ENCODE measurements at places on chromosomes 2 and 18.

DNA sequence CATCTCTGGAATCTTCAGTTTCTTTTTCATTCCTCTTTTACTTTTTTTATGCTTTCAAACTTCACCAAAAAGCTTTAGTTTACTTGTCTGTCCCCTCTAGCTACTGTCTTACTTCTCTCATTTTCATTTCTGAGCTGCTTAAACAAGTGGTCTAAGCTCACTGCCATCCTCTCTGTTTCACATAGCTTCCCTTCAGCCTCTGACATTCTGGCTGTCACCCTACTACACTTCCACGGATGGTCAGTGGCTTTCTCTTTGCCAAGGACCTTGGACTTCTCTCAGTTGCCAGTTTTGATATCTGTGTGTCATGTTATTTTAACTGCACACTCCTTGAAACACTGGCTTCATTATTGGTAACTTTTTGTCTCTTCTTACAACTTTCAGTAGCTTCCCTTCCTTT, 176.1 kb downstream of the IKZF2 start:
- no peak for DNase-seq

GRCh38 chr18:75067996-75068645, 140.8 kb downstream of the PTGR3 start:
- no peak for DNase-seq

- DNase-seq: no peak
Observed at GRCh38 chr2:173673640-173674039, 291.5 kb downstream of the SP3 start.

GRCh38 chr2:177639262-177639914, 246.8 kb downstream of the AGPS start:
- DNase-seq: no peak

- no peak for DNase-seq
Observed at GRCh38 chr2:8146132-8147005, 535.5 kb upstream of the ID2 start.

DNA sequence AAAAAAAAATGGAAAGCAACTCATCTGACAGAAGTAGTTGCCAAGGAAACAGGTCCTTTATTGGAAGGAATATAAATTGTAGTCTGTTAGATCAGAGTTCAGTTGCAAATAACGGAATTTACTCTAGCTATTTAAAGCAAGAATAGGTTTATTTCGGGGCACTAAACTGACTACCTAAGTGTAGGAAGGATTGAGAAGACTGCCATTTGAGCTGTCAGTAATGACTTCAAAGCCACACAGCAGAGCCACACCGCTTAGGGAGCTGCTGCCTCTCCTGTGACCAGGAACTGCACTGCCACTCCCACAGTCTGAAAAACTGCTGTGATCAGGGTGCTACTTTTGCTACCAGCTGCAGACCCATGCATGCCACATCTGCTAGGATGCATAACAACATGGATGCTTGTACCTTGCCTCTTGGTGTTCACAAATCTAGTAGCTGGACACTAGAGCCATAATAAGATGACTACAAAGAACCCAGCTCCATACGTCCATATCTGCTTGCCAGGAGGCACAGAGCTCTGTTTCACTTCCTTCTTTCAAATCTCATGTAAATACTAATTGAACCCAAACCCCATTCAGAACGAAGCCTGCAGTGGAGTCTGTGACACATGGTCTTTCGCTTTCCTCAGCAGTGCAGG, 2.2 kb downstream of the DSG2 start:
- no peak for DNase-seq

DNA sequence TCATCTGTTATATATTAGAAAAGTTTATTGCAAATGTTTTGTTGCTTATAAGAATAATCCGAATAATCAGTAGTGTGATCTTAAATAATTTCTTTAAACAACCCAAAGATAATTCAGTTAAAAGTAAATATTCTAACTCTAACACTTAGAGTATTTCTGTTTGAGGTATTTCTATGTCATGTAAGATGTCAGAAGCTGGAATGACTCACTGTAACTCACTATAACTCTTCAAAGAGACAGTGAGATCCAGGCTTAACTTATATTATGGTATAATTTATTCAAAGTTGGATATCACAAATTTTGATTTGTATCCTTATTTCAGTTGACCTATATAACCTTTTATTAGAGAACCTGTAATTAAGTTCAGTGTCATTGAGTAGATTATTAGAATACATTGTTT, 6.9 kb downstream of the MBD5 start:
- DNase-seq: no peak

DNA sequence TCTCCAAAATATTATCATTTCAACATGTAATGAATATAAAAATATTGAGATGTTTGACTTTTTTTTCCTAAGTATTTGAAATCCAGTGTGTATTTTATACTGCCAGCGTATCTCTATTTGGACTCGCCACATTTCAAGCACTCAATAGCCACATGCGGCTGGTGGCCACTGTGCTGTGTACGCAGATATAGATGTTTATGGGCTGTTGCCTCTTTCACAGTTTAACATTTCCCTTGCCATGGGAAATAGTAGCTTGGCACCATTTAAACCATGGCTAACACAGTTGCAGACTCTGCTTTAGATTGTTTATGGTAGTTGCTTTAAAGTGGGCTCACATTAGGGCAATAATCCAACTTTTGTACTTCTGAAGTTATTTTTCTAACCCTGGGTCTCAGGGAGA, 136.6 kb upstream of the ITGB6 start:
- no peak for DNase-seq

DNA sequence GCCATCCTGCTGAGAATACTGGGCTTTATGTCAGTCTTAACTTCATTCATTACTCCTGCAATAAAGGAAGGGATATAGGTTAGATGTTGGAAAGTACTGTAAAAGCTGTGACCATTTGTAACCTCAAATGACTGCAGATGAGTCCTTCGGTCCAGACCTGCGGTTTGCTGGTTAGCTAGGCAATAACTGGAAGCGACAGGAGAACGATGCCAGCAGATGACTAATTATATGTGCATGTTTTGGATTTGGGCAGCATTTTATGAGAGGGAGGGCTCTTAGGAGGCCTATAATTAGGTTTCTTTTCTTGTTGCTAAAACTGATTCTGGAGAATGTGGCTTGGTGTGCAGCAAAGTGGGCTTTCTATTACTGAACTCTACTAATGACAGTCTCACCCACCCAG, 205.6 kb downstream of the TMEM182 start:
- DNase-seq: no peak

DNA sequence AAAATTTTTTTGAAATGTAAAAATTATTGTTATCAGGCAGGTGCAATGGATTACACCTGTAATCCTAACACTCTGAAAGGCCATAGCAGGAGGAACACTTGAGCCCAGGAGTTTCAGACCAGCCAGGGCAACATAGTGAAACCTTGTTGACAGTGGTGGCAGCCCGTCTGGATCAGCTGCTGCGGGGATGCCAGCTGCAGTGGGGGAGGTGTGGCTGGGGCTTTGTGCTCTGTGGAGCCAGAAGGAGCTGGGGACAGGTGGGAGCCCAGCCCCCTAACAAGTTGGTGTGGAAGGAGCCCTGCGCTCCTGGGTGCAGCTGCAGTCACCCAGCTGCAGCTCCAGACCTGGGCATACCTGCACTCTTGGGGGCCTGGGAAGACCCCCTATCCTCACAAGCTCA, 182.4 kb upstream of the MC4R start:
- no peak for DNase-seq

DNA sequence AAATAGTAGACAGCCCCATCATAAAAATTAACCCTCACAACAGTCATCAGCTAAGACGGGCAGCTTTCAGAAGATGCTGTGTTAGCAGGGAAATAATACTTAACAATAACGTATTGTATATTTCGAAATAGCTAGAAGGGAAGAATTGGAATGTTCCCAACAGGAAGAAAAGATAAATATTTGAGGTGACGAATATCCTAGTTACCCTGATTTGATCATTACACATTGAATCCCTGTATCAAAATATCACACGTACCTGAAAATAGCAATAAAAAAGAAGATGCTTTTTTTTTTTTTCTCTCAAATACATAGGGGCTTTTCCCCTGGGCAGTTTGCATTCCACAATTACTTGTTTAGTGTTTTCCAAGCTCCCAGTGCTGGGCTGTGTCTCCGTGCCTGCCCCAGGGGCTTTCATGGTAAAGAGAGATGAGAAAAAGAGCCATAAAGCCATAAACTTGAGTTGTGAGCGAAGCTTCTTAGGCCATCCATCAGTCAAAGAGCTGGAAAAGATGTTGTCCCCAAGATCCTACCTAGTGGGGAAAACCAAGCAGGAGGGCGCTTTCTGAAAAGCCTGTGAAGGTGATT, 183.0 kb upstream of the REV1 start:
- DNase-seq: no peak

GRCh38 chr2:119826370-119826961, 66.7 kb downstream of the PTPN4 start:
- DNase-seq: no peak

DNA sequence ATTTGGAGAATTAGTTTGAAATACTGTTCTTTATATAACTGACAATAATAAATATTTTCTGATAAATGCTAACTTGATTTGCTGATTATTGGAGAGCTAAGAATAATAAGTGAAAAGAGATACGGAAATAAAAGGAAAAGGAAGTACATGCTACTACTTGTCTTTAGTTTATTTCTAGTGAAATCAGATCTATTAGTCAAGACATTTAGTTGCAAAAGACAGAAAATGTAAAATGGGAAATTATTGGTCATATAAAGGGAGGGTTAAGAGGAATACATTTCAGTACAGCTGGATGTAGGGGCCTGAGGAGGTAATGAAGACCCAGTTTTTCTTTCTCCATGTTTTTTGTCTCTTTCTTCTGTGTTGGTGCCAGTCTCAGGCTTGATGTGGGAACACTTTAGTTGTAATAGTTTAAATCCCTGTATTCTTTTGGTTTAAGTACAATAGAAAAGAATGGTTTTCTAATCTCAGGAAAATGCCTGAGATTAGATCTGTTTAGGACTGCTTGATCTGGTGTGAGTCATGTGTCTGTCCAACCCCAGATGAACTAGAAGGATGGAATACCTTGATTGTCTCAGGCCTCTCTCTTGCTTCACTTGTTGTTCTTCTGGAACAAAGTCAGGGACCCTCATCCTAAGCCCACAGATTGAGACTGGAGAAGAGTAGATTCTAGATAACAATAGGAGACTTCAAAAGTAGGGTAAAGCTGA, 58.0 kb downstream of the PLCL1 start:
- DNase-seq: no peak

- DNase-seq: no peak
Observed at GRCh38 chr2:31688282-31688681, 107.5 kb upstream of the SRD5A2 start.

GRCh38 chr2:99256677-99257076, 1.2 kb upstream of the LYG2 start:
- DNase-seq: no peak

- no peak for DNase-seq
Observed at GRCh38 chr18:65735155-65735554, 15.7 kb upstream of the CDH7 start.

DNA sequence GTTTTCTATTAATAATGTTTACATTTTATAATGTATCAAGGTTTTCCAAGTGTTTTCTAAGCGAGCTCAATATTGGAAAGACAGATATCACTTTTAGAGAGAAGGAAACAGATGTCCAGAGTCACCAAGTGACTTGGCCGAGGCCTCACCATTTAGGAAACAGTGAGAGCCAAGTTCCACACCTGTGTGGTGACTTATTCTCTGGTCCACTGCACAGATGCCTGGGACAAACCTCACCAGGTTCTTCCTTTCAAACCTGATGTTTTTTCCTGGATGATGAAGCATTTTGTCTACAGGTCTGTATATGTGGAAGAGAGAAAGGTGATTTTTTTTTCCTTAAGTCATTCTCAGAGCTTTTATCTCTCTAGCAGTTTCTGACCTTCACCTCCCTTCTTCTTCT, 280.7 kb downstream of the LPIN1 start:
- no peak for DNase-seq

- no peak for DNase-seq
Observed at GRCh38 chr2:85741833-85742455, 11.8 kb upstream of the ATOH8 start.

Measured in stimulated activated effector memory CD8-positive, alpha-beta T cell treated with anti-CD3 and anti-CD28 coated beads, Interleukin-12 subunit alpha, Interleukin-12 subunit beta, amount 100 ng/mL, for 72 hours (primary cell).